ENCODE measurements at places on chromosomes 11 and 22.

DNA sequence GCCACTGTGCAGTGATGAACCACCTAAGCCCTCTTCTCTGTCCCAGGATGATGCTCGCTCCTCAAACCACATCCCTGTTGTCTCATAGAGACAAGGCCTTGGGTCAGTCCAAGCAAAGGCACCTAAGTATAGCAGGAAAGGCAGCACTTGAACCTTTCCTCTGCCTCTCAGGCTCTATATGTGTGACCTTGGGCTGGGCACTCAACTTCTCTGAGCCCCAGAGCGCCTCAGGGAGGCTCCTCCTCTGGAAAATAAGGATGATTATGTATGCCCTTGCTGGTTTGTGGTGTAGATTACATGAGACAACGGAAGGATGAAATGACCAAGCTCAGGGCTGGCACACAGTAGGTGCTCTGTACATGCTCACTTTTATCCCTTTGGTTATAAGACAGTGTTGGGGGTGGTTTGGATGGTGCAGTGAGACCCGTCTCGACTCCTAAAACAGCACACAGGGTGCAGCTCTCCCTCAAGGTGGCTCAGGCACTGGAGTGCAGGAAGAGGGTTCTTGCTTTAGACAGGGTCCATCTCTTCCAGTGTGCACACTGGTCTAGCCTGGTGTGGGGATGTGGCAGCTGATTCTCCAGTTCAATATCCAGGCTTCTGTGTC is 40.2 kb upstream of the ACCSL start:
- DNase-seq: no peak

- peak; percentile 94 for DNase-seq
Observed at GRCh38 chr11:66022401-66023185, 3.7 kb downstream of the CATSPER1 start.

GRCh38 chr11:57277845-57278720 is 41.0 kb upstream of the APLNR start:
- DNase-seq: peak; percentile 18

DNA sequence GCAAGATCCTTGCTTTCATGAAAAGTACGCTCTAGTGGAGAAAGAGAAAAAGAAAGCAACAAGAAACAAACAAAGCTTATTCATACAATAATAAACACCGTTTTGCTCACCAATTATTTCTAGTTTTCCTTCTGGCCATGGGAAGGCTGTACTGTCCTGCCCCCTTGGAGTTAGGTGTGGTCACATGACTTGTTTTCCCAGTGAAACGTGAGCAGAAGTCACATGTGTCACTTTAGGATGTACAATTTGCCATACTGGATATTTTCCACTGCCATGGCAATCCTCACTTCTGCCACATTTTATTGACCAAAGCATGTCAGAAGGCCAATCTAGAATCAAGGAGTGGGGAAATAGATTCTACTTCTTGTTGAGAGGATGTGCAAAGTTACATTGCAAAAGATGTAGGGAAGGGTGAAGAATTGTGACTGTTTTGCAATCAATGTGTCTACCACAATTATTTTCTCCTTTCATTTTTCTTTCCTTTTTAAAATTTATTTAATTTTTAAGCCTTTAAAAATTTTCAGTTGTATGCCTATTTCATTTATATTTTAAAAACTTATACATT is 24.3 kb upstream of the TRAF6 start:
- no peak for DNase-seq

GRCh38 chr11:62054484-62055121 is 69.2 kb upstream of the INCENP start:
- no peak for DNase-seq

DNA sequence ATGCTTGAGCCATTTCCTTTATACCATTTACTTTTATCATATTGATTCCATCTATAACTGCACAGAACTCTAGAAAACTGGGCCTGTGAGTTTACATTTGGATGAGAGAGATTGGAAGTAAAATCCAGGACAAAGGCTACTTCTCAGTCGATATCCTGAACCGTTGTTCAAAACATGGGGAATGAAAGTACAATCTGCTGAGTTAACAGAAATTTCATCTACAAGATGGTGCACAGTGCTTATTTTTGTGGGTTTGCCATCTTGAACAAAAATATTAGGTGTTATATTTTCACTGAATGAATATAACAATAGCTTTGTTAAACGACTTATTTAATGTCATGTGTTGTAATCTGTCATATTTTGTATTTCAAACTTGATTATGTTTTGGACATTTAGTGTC is 622.6 kb downstream of the LUZP2 start:
- no peak for DNase-seq

- no peak for DNase-seq
Observed at GRCh38 chr11:36316049-36316448, 20.0 kb downstream of the PRR5L start.

DNA sequence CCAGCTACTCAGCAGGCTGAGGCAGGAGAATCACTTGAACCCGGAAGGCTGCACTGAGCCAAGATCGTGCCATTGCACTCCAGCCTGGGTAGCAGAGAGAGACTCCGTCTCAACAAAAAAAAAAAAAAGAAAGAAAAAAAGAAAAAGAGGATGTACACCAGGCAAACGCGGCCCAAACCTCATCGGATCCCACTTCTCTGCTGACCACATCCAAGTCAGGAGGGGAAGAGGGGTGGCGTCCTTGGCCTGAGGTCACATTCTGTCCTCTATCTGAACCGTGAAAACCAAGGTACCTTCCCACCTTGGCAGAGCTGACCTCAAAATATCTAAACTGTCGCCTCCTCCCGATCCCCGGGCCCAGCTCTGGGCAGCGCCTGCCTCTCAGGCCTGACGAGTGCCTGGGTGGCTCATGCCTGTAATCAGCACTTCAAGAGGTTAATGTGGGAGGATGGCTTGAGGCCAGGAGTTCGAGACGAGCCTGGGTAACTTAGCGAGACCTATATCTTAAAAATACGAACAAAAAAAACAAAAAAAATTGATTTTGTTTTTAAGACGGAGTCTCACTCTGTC is 25.1 kb downstream of the RGL4 start:
- no peak for DNase-seq

- DNase-seq: no peak
Observed at GRCh38 chr11:27401833-27402316, 38.9 kb upstream of the CCDC34 start.

DNA sequence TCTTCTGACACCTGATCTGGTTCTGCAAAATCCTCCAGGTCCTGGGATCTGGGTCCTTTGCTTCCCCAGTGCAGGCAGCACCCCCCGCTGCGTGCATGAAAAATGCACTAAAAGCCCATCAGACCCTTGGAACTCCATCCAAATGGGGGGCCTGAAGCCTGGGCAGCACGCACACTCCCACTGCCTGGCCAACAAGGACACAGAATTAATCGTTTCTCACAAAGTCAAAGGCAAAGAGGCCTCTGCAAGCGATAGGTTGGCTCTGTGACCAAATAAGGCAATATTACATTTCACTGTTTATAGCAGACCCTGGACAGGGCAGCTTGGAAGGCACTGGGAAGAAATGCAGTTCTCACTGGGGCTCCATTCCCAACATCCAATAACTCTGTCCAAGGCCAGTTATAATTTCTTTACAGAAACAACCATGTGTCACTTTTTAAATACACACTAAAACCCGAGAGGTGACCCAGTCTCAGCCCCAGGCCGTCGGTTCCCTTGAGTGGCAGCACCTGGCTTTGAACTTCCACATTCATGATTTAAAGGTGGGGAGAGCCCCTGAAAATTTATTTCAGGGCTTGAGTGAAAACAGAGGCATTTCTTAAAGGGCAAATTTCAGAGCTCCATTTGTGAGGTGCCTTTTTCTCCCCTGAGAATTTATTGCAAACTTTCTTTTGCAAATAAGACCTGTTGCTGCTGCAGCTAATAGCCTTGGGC is 114.4 kb upstream of the ANO1 start:
- DNase-seq: no peak

- no peak for DNase-seq
Observed at GRCh38 chr22:32050678-32051515, 7.8 kb downstream of the SLC5A1 start.

- DNase-seq: no peak
Observed at GRCh38 chr11:42598341-42598740, 713.5 kb upstream of the API5 start.

DNA sequence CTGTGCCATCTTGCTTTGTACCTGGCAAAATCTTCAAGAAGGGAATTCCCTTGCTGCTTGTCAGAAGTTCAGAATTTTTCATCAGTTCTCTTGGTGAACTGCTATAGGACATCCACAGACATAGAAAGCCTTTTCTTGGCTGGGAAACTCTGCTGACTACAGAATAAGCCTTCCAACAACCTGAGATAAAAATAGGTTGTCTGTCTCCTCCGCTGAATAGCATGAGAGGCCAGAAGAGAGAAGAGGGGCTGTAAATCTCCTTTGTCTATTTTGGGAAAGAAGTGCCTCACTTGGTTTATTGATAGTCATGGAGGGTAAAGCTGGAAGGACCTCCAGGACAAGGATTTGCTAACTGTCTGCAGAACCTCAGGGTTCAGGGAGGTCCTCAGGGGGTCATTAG is 48.2 kb downstream of the C11orf91 start:
- DNase-seq: no peak

GRCh38 chr22:50530877-50531545 is 1.2 kb upstream of the TYMP start:
- DNase-seq: peak; percentile 69

DNA sequence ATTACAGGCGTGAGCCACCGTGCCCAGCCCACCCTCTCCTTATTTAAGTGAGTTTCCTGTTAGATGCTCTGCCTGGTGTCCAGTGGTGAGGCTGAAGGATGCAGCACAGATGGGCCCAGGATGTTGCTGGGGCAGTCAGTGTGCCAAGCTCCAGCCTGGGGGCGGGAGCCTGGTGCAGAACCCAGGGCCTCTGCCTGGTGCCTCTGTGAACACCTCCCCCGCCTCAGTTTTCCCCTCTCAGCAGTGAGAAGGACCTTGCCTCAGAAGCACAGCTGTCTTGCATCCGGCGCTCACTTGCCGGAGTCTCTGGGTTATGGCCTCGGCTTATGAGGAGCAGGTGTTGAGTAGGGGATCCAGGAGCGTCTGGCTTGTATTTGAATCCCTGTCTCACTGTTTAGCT is 116.2 kb downstream of the KIAA1671 start:
- no peak for DNase-seq

DNA sequence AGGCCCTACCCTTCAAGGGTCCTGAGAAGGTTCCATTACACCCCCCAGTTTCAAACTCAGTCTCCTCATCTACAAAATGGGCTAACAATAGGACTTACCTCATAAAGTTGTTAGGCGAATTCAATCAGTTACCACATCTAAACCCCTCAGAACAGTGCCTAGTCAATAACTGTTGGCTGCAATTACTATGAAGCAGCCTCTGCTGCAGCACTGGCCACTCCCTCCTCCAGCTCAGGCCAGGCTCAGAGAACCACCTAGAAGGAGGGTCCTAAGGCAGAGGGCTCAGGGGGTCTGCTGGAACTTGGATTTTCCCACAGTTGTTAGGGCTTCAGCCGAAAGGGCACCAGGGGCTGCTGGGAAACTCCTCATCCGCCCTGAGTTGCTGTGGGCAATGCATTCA is 4.7 kb downstream of the FADS3 start:
- no peak for DNase-seq

DNA sequence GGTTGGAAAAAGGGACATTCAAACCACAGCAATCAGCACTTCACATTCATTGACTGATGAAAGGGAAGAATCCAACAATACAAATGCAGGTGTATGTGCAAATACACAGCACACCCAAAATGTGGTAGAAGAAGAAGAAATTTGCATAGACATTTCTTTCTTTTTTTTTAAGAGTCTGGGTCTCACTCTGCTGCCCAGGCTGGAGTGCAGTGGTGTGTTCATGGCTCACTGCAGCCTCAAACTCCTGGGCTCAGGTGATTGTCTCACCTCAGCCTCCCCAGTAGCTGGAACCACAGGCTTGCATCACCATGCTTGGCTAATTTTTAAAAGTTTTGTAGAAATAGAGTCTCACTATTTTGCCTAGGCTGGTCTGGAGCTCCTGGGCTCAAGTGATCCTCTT is 21.9 kb downstream of the CARS1 start:
- no peak for DNase-seq

GRCh38 chr11:133306019-133306418 is 226.3 kb downstream of the OPCML start:
- DNase-seq: no peak

- no peak for DNase-seq
Observed at GRCh38 chr22:25741692-25742626, at the start of gene MYO18B. Gene MYO18B (plus strand): TSS chr22:25742188. CDS start chr22:25761093, 18,905 bp downstream.

GRCh38 chr11:70156291-70157037 is 46.6 kb upstream of the FADD start:
- no peak for DNase-seq

DNA sequence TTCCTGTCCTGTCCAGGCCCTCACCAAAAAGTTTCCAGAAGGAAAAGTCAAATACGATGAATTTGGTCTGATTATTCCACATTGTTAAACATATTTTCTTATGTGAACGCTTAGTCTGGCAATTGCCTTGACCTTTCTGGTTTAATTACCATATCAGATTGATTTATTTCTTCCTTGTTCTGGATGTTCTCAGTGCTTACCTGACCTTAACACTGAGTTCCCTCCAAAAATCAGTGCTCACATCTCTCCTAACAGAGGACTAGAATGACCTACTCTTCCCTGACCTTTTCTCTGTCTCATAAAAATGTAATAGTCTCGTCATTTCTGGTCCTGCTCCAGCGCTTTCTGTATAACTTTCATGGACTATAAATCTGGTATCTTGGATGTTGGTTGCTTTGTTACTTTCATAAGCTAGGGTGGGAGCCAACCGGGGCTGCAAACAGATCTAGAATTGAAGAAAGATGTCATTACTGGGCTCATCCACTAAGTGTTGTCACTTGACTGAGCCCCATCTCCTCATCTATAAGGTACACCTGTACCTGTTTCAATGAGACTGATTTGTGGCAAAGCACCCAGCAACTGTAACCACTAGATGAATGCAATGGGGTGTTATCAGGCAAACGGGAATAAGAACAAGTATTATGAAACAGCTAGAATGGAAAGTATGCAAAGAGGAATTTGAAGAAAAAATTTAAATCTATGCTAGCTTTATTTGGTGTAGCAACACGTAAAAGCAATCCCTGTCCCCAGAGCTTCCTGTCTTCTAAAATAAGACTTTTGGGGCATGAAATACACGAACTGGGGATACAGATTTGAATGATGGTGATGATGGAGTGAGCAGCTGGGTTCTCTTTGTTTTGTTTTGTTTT is 2.4 kb downstream of the FADS2 start:
- no peak for DNase-seq

DNA sequence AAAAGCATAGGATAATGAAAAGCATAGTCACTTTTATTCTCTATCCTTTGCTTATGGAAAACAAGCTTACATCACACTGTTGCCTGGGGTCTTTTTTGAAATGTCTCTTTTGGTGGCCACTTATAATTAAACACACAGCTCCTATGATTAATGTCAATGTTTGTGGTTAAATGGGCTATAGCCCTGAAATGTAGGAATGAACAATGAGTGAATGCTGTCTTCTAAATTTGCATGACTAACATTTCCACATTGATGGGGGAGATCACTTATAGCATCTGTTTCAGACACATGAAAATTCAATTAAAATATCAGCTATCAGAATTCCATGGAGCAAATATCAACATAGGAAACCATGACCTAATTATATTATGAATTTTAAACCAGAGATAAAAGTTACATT is 171.4 kb upstream of the FAT3 start:
- DNase-seq: no peak

DNA sequence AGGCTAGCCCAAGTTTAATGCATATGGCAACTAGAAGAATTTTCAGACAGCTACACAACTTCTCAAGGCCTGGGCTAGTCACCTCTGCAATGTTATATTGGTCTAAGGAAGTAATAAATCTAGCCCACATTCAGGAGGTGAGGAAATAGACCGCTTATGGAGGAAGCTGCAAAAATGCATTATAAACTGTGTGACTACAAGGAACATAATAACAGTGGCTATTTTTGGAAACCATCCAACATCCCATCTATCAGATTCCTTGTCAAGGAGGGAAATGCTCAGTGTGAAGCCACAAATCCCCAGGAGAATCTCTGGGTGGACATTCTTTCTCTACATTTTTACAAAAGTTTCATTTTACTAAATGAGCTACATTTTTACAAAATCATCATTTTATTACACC is 76.1 kb downstream of the BBOX1 start:
- DNase-seq: no peak

Measured in GM12891 (cell line).